ENCODE measurements at places on chromosomes 11 and 22.
A peak's percentile ranks its signal among the peaks of the same experiment; 100 is the strongest.

- H3K36me3 ChIP-seq = no peaks in the 10 kb centered on the region
- peaks cover 5% of the 10 kb centered on the region for H3K4me1 ChIP-seq
- no peak overlapping the region for H3K27ac ChIP-seq
- H3K27me3 ChIP-seq = peaks cover 2% of the 10 kb centered on the region
- no peak overlapping the region for H3K4me3 ChIP-seq
Measured at GRCh38 chr11:32792111-32792947, 2.1 kb downstream of the CCDC73 start.

DNA sequence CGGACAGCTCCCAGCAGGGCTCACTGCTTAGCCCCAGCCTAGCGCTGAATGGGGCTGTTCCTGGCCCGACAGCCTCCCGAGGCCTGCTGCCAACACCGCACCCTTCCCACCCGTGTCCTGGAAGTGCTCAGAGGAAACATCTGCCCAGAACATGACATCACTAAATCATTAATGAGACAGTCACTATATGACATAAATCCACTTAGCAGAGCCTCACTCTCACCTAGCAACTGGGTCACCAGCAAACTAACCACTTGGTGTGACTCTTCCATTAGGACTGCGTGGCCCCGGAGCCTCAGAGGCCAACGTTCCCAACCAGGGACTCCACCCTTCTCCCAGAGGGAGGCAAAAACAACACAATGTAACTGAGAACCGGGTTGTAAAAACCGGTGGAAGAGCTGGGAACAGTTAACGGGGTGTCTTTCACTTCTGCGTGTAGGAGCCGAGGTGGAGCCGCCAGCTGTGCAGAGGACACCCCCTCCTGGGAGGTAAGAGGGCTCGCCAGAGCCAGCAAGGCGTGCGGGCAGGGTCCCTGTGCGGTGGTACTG lies 21.4 kb upstream of the PACSIN2 start:
- H3K27ac ChIP-seq = no peak overlapping the region
- H3K36me3 ChIP-seq = no peaks in the 10 kb centered on the region
- DNase-seq = no peak
- no peak overlapping the region for H3K4me3 ChIP-seq
- no peaks in the 10 kb centered on the region for H3K4me1 ChIP-seq

GRCh38 chr11:59779487-59779886 lies 24.3 kb downstream of the STX3 start:
- no peaks in the 10 kb centered on the region for H3K27me3 ChIP-seq
- H3K27ac ChIP-seq = no peak overlapping the region
- DNase-seq = no peak
- H3K36me3 ChIP-seq = peaks cover 5% of the 10 kb centered on the region

- H3K36me3 ChIP-seq = peaks cover 6% of the 10 kb centered on the region
- peak overlapping the region; percentile 96 for H3K27ac ChIP-seq
- H3K4me1 ChIP-seq = peaks cover 45% of the 10 kb centered on the region
- peak overlapping the region; percentile 87 for H3K4me3 ChIP-seq
- no peaks in the 10 kb centered on the region for H3K27me3 ChIP-seq
Measured at GRCh38 chr22:46674367-46674781, 54.2 kb downstream of the GRAMD4 start.

DNA sequence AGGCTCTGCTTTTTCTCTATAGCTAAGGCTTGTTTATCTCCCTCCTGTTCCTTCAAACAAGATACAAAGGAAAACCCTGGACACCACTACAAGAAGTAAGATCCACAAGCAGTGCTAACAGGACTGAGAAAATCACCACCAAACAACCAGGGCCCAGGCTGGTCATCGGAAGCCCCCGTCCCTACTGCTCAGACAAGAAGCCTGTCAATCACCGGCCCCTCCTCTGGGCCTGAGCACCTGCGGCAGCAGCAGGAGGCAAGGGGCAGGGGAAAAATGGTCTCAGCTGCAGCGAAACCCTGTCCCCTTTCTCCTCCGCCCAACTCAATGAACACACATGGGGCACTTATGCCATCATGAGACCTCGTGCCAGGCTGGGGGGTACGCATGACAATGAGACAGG lies 155.2 kb downstream of the CEP164 start:
- H3K4me3 ChIP-seq = no peak overlapping the region
- peaks cover 1% of the 10 kb centered on the region for H3K27me3 ChIP-seq
- H3K4me1 ChIP-seq = no peaks in the 10 kb centered on the region
- no peaks in the 10 kb centered on the region for H3K36me3 ChIP-seq

DNA sequence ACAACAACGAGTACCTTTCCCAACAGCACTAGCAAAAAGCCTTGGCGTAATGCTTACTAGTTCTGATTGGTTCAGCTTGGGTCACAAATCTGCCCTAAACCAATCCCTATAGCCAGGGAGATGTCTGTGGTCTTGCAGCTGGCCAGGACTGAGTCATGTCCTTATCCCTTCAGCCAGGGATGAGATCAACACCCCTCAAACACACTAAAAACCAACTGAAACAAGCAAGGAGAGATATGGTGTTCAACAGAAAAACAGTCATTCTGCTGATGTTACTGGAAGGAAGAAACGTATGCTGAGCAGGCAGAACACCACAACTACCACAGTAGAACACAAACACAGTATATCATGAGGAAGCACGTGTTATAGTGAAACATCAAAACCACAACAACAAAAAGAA lies 375.6 kb downstream of the LARGE1 start:
- H3K4me3 ChIP-seq = no peak overlapping the region
- H3K27ac ChIP-seq = no peak overlapping the region
- peaks cover 4% of the 10 kb centered on the region for H3K4me1 ChIP-seq
- DNase-seq = no peak
- no peaks in the 10 kb centered on the region for H3K36me3 ChIP-seq

DNA sequence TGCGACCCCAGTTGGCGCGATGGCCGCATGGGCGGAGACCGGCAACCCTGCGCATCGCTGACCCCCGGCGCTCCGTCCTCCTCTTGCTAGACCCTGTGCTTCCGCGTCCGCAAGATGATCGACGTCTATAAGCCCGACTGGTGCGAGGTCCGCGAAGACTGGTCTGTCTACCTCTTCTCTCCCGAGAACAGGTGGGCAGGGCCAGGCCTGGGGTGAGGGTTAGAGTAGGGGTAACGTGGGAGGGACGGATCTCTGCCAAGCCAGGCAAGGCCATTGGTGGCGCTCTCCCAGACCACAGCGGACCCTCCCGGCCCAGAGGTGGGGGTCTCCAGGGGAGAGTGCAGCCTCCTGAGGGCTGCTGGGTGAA lies 92.1 kb downstream of the CACNA1I start:
- no peak overlapping the region for H3K27ac ChIP-seq
- peaks cover 20% of the 10 kb centered on the region for H3K27me3 ChIP-seq
- H3K4me1 ChIP-seq = peaks cover 32% of the 10 kb centered on the region
- H3K4me3 ChIP-seq = peak overlapping the region; percentile 45
- no peaks in the 10 kb centered on the region for H3K36me3 ChIP-seq
- DNase-seq = no peak

- no peaks in the 10 kb centered on the region for H3K36me3 ChIP-seq
- no peak overlapping the region for H3K27ac ChIP-seq
- no peak overlapping the region for H3K4me3 ChIP-seq
- no peaks in the 10 kb centered on the region for H3K27me3 ChIP-seq
- DNase-seq = peak; percentile 8
Measured at GRCh38 chr11:37946155-37946766, 1348.2 kb upstream of the RAG2 start.

DNA sequence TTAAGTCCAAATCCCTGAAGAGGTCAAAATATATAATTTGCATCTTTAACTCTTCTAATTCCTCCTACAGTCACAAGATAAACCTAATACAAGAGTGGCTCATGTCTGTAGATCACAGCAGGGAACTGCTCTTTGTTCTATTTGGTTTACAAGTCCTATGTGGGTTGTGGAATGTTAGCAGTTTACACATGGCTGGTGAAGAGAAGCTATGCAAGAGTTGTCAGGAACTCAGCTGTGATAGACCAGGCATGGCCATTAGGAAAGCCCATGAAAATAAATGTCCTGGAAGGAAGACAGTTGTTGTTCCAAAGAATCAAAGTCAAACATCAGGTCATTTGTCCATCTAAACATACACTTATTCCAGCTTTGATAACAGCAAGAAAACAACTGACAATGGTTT lies 312.4 kb upstream of the PITPNB start:
- no peak overlapping the region for H3K4me3 ChIP-seq
- DNase-seq = no peak
- H3K27me3 ChIP-seq = peaks cover 4% of the 10 kb centered on the region
- no peaks in the 10 kb centered on the region for H3K4me1 ChIP-seq

DNA sequence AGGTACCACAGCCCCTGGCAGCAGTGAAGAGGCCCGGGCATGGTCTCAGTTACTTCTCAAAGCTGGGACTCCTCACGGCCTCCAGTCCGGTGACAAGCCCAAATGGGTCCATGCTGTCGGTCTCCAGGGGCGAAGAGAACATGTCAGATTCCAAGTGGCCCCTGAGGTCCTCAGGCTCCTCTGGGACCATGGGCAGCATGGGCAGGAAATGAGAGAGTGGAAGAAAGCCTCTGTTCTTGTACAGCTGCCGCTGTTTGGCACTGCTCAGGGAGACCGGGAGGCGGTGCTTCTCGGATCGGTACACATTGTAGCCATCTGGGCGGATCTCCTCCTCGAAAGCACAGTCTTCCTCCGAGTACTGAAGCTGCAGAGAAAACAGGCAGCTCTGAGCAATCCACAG lies 4.6 kb downstream of the FGF19 start:
- peaks cover 3% of the 10 kb centered on the region for H3K4me1 ChIP-seq
- no peaks in the 10 kb centered on the region for H3K36me3 ChIP-seq
- no peak for DNase-seq
- no peak overlapping the region for H3K27ac ChIP-seq

DNA sequence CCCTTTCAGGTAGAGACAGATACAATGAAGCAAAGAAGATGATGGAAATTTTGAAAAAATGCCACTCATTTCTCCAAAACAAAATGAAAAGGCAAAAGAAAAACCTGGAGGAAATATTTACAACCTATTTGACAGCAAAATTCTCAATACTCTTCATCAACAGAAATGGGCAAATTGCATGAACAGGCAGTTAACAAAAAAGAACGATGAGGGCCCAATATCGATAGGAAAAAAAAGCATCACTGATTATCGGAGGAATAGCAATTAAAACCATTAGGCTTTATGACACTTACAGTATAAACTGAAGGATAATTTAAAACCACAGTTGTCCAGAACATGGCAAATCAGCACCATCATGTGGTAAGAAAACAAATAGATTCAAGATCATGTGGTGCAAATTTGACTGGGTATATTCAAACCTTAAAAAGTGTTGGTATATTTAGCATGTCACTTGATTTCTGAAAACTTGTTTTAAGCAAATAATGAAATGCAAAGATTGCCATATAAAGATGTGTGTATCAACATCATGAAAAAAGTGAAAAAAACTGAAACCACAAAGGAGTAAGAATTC lies 222.9 kb downstream of the BRD1 start:
- no peak for DNase-seq
- H3K27me3 ChIP-seq = no peaks in the 10 kb centered on the region
- H3K4me1 ChIP-seq = peaks cover 2% of the 10 kb centered on the region
- peaks cover 33% of the 10 kb centered on the region for H3K36me3 ChIP-seq
- H3K27ac ChIP-seq = no peak overlapping the region

GRCh38 chr11:71443736-71444445 lies 4.3 kb downstream of the DHCR7 start:
- peaks cover 20% of the 10 kb centered on the region for H3K4me1 ChIP-seq
- H3K36me3 ChIP-seq = peaks cover 47% of the 10 kb centered on the region
- no peak overlapping the region for H3K4me3 ChIP-seq
- no peaks in the 10 kb centered on the region for H3K27me3 ChIP-seq
- no peak for DNase-seq

DNA sequence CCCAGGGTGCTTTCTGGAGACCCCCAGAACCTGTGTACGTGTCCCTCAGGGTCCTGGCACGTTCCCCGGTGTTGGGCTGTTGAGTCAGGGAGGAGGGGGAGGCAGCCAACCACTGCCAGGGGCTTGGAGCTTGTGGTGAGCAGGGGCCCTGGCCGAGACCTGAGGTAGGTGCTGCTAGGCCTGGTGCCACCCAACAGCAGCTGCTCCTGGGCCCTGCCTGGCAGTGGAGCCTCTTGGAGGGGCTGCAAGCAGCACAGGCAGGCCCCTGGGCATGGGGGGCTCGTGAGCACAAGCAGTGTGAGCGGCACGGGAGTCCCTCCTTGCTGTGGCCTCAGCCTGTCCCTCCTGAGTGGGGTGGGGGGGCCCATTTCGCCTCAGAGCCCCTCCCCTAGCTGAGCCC lies 7.2 kb upstream of the SELENOO start:
- H3K36me3 ChIP-seq = peaks cover 11% of the 10 kb centered on the region
- H3K4me3 ChIP-seq = no peak overlapping the region
- no peak for DNase-seq
- H3K27ac ChIP-seq = no peak overlapping the region
- peaks cover 44% of the 10 kb centered on the region for H3K4me1 ChIP-seq
- no peaks in the 10 kb centered on the region for H3K27me3 ChIP-seq

GRCh38 chr11:110571081-110571720 lies 141.0 kb downstream of the ARHGAP20 start:
- H3K27me3 ChIP-seq = peaks cover 2% of the 10 kb centered on the region
- H3K36me3 ChIP-seq = no peaks in the 10 kb centered on the region
- no peaks in the 10 kb centered on the region for H3K4me1 ChIP-seq
- no peak overlapping the region for H3K27ac ChIP-seq
- H3K4me3 ChIP-seq = no peak overlapping the region
- no peak for DNase-seq

DNA sequence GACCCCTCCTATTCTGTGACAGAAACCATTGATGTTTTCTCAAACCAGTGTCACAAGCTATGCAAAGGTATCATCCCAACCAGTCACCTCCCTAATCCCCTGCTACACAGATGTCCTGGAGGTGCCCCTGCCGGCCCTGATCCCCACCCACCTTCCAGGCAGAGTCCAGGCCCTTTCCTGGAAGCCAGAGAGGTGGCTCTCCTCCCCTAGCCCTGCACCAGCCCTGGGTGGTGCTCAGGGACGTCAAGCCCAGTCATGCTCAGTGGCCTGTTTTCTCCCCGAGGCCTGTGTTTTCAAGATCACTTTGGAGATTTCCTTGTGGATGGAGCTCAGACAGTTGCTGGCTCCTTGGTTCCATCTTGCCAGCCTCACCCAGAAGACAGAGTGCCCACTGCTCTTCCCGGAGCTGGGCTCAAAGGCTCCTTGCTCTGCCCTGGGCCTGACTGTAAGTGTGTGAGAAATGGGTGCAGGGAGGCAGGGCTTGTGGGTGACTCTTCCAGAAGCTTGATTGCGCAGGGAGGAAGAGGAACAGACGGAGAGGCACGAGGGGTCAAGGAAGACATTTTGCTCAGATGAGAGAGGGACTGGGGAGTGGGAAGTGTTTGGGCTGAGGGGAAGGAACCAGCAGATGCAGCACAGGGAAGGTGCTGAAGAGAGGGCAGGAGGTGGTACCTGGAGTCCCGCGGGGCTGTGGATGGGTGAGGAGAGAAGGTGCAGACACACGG lies 11.3 kb downstream of the P2RY6 start:
- H3K27me3 ChIP-seq = no peaks in the 10 kb centered on the region
- DNase-seq = no peak
- no peak overlapping the region for H3K27ac ChIP-seq
- H3K4me1 ChIP-seq = no peaks in the 10 kb centered on the region

DNA sequence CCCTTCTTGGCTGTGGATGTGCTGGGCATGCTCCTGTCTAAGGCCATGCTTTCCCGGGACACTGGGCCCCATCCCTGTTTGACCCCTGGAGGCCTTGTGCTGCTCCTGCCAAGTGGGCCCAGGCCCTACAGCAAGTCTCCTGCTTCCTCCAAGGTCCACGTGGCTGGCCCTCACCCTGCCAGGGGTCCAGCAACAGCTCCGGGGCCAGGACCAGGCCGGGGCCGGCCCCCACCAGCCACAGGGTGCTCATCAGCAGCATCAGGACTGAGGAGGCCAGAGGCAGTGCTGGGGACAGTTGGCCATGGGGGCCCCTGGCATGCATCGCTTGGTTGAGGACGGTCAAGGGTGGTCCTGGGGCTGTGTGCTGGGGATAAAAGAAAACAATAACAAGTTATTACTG lies 2.5 kb downstream of the RHBDD3 start:
- peaks cover 3% of the 10 kb centered on the region for H3K27me3 ChIP-seq
- no peak for DNase-seq
- peaks cover 23% of the 10 kb centered on the region for H3K4me1 ChIP-seq
- H3K27ac ChIP-seq = no peak overlapping the region
